ENCODE measurements at places on chromosomes 4 and X. TPM values are rescaled to one million over a fixed set of nuclear protein-coding genes. Genes with fewer than 3 reads are reported as not detected.
A peak's percentile ranks its signal among the peaks of the same experiment; 100 is the strongest.

DNA sequence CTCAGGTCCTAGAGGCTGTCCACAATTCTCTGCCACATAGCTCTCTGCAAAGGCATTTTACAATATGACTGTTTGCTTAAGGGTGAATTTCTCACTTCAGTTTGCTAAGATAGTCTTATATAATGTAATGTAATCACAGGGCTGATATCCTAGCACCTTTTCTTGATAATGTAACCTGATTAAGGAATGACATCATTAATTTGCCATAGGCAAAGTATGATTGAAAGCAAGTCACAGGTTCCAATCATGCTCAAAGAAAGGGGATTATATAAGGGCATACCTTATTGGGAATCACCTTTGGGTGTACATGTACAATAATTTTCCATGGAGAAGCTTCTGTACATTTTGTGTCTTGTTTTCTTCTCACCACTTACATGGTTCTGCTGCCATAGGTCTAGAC, 18.9 kb downstream of the GNRHR start:
- DNase-seq, result no peak

Gene TIMM8A
- 15.7 TPM for polyA plus RNA-seq

Gene DDIT4L
- 3.5 TPM for polyA plus RNA-seq

Gene CT47C1
- not detected for polyA plus RNA-seq

Gene STX18
- polyA plus RNA-seq, result 39.2 TPM

GRCh38 chrX:68409194-68409593, 24.1 kb downstream of the OPHN1 start:
- no peak for DNase-seq

Gene LRCH2
- polyA plus RNA-seq, result 1.0 TPM

Gene MAGEC2
- polyA plus RNA-seq, result not detected

- no peak for DNase-seq
These were observed 132.7 kb downstream of the ARHGAP24 start for GRCh38 chr4:85607624-85608023.

Gene MTMR8
- not detected for polyA plus RNA-seq

- DNase-seq, result no peak
These were observed 1.5 kb downstream of the GSX2 start for GRCh38 chr4:54101190-54102041.

DNA sequence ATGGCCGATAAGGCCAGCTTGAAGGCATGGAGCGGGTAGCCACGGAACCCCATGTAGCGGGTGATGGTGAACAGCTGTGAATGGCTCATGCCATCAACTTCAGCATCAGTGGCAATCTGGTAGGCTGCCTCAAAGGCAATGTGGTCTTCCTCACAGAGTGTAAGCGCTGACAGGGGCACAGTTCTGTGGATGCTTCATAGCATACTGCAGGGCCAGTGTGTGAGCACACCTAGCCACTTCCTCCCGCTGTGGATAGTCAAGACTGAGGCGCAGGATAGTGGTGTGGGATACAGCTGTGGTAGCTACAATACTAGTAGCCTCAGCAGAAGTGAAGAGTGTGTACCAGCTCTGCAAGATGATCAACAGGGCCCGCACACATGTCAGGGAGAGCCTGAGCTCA, 40.5 kb downstream of the C4orf33 start:
- DNase-seq, result no peak

- DNase-seq, result no peak
These were observed 47.6 kb downstream of the FBXW7 start for GRCh38 chr4:152488246-152488645.

DNA sequence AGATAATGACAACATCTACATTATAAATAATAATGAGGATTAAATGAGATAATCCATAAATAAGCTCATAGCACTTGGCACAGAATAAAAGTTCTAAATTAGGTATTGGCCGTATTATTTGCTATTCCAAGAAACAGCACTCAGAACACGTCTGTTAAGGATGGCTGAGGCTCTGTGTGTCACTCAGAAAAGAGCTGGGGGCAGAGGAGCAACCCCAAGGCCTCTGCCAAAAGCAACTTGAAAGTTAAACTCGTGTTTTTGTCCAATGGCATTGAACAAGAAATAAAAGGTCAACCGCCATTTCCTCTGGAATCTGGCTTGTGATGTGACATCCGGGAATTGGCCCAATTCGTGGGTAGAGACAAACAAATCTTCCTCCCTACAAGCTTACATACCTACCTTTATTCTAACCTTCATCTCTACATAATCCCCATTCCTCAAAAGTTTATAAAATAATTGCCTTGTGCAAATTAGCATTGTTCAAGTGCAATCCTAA, 42.3 kb upstream of the FAM241A start:
- DNase-seq, result no peak

GRCh38 chr4:98670186-98670585, 11.8 kb upstream of the TSPAN5 start:
- no peak for DNase-seq

Gene ENPEP
- polyA plus RNA-seq, result 0.44 TPM

GRCh38 chr4:103075894-103076746, 441 bp downstream of the SLC9B2 start:
- peak; percentile 86 for DNase-seq

GRCh38 chr4:90099812-90100211, 27.4 kb upstream of the CCSER1 start:
- DNase-seq, result peak; percentile 8

DNA sequence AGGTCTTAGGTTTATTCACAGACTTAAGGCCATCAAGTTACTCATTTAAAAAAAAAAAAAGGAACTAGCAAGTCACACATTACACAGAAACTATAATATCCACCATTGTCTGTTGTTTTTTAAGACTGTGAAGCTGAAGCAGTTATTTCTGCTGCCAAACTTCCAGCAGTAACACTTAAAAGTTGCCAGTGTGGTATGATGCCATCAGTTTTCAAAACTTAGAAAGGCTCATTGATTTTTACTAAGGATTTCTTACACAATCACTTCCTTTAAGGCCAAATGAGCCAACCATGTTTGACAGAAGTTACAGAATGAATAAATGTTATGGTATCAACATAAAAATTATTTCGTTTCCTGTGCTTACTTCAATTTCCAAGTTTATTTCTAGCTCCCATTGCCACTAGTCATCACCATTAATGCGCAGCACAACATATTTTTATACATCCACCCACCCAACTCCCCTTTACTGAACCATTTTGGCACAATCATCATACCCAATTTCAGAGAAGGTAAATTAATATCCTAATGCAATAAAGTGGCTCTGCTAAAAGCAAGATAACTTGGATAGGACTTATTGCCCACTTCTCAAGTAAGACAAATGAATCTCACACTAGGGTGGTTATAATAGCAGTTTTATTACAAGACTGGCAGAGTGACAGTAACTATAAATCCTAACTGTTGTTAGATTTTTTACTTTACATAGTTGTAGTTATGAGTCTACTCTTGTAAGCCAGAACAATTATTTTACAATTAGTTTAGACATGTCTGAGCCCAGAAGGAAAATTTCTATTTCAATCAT, 13.1 kb downstream of the PDGFC start:
- DNase-seq, result peak; percentile 63

- no peak for DNase-seq
These were observed 346.7 kb upstream of the RASGEF1B start for GRCh38 chr4:81818385-81818920.

Gene SPANXA1
- not detected for polyA plus RNA-seq

GRCh38 chr4:102522031-102522440, 20.9 kb downstream of the NFKB1 start:
- DNase-seq, result no peak

DNA sequence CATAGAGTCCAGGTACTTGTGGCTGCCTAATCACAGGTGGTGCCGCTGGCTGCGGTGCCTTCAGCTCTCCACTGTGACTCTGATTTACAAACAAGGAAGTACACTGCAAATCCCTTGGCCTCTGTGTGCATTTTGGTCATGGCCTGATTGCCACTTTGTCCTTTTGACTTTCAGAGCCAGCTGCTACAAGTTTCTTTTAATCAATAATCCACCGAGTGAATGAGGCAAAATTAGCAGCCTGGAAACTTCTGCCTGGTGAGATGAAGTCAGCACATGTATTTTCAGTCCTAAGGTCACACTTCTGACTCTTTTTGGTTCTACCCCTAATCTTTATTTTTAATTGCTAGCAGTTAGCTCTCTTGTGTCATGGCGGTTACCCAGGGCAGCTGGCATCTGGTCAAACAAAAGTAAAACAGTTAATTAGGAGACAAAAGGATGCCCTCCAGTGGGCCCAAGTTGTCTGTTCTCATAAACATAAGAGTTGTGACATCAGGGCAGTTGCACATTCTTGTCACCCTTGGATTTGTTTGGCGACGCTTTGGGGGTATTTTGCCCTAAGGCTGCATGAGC, 62.3 kb upstream of the LNX1 start:
- DNase-seq, result peak; percentile 28

DNA sequence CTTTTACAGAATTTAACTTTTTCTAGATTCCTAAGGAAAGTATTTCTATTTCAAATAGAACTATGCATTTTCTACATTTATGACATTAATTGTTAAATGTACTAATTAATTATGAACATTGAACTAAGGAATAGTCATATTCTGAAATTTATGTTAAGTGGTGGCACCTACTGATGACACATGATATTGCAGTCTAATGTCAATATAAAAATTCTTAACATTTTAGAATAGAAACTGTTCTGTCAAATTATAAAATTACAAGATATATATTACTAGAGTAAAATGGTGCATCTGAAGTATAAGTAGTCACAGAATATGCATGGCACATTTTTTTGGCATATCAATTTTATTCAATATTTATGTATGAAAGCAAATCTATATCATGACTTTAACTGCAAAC, 40.2 kb upstream of the NDNF start:
- DNase-seq, result peak; percentile 25

DNA sequence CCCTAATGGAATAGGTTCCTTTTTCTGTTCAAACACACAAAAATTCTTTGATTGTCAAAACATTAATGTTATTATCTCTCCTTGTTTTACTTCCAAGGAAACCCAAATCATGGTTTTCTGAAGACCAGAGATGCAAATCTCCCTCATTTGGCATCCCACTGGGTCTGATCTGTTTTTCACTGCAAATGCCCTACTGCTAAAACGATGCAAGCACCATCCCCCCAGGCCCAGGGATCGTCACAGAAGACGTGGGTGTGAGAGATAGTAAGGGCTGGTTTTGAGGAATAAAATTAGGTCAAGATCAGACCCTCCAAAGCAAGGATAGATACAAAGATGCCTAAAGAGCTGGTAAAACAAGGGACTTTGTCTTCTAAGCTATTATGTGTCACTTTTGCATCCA, 33.6 kb downstream of the GSPT2 start:
- DNase-seq, result no peak

DNA sequence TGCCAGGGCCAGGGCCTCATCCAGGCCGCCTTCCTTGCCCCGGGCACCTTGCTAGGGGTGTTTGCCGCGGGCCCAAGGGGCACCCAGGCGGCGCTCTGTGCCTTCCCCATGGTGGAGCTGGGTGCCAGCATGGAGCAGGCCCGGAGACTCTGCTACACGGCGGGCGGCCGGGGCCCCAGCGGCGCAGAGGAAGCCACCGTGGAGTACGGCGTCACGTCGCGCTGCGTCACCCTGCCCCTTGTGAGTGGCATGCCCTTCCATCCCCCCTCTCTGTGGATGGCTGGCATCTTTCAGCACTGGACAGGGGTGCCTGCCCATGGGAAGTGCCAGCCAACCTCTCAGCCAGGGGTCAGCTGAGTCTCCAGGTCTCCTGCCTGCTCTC, 3.6 kb downstream of the PLXNB3 start:
- no peak for DNase-seq

DNA sequence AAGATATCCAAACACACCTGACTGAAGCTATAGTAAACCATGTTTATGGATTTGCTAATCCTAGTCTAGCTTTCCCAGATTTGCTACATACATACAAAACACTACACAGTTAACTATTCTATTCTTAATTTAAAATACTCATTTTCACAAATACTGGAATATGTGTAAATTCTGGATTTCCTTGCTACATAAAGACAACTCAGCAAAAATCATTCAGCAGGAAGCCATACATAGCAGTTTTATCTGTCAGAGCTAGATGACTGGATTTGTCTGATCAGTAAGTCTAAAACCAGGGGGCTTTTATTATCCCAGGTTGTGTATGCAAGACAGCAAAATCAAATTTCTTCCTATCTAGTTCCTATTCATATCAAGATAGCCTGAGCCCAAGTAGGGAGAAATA, 98.1 kb downstream of the CNOT6L start:
- DNase-seq, result no peak

Gene UXT
- polyA plus RNA-seq, result 158 TPM

- peak; percentile 72 for DNase-seq
These were observed 82.4 kb upstream of the TMEM150C start for GRCh38 chr4:82643994-82644733.

- no peak for DNase-seq
These were observed 125.6 kb downstream of the ANTXR2 start for GRCh38 chr4:79947386-79947785.

DNA sequence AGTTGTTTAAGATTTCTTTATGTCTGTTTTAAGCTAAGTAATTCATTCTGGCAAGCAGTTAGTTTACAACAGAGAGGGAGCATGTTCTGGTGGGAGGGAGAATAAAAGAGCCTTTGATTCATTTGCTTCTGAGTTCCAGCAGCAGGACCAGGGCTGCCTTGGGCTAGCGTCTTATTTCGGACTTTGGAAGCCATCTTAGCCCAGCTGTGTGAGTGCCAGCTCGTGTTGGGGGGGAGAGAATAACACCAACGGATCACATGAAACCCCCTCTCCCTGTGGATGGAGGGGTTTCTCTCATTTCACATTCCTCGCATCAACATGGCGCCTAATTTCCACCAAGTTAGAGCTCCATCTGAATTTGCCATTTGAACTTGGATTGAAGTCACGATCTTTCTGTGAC, 7.4 kb downstream of the GAB1 start:
- no peak for DNase-seq

GRCh38 chrX:148134578-148134977, 153.4 kb downstream of the FMR1NB start:
- no peak for DNase-seq

- peak; percentile 67 for DNase-seq
These were observed 49.5 kb downstream of the PHEX start for GRCh38 chrX:22081475-22082092.

DNA sequence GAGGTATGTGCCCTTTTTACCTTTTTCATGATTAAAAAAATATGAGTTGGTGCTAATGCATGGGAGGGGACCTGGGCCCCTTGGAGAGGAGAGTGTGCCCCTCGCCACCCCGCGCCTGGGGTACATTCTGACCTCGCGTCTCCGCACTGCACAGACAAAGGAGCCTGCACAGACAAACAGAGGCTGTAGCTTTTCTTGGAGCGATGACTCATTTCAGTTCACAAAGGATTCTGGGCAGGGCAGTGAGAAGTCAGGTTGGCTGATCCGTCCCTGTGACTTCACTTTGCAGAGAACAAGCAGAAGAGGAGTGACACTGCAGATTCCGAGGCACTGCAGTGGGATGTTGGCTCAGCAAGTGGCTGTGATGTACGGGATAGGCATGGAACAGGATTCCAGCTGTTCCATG, 82.9 kb downstream of the STOX2 start:
- peak; percentile 95 for DNase-seq

Gene SHROOM3
- polyA plus RNA-seq, result 8.7 TPM

- no peak for DNase-seq
These were observed 534.5 kb downstream of the GLUD2 start for GRCh38 chrX:121581885-121582284.

Gene ARHGAP4
- polyA plus RNA-seq, result 0.43 TPM

DNA sequence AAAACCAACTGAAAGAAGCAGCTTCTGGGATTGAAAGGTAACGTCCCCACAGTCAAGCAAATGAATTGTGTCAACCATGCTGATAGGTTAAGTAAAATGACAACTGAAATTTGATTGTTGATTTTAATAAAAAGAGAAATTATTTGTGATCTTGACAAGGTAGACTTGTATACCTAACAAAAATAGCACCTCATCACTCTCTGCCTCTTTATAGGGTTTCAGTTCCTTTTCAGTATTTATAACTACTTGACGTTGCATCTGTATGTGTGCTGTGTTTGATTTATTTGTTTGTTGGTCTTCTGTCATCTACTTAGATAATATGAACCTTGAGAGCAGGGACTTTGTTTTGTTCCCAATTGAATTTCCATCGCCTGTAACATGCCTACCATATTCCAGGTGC, 7.9 kb upstream of the PPP3CA start:
- no peak for DNase-seq

Data from GM23248 (cell line).